ENCODE measurements at places on chromosomes 1 and 21.

DNA sequence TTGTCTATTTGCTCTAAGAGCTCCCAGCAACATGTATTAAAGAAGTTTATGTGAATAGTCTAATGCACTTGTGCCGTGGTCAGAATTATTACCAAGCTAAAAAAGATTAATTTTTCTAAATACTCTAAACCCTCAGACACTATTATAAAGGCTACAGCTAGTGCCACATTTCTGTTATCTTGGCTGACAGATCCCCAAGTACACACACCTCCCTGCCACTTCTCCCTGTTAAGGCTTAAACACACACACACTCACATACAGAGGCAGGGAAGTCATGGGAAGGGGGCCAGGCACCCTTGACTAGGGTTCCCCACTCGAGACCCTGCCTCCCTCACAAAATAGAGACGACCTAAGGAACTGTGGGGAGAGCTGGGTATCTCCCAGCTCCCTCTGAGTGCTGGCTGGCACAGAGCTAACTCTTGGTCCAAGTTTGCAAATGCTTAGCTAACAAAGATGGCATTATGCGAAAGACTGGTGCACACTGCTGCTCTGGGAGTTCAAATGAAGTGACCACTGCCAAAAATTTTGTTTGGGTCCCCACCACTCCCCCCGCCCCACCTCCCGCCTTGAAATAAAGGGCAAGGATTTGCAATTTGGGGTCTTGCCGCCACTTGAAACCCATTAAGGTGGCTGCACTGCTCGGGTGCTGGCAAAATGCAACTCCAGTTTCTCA is 9.8 kb downstream of the SSBP3 start:
- no peak for DNase-seq

GRCh38 chr1:92695104-92695503 is 89.8 kb downstream of the EVI5 start:
- no peak for DNase-seq

DNA sequence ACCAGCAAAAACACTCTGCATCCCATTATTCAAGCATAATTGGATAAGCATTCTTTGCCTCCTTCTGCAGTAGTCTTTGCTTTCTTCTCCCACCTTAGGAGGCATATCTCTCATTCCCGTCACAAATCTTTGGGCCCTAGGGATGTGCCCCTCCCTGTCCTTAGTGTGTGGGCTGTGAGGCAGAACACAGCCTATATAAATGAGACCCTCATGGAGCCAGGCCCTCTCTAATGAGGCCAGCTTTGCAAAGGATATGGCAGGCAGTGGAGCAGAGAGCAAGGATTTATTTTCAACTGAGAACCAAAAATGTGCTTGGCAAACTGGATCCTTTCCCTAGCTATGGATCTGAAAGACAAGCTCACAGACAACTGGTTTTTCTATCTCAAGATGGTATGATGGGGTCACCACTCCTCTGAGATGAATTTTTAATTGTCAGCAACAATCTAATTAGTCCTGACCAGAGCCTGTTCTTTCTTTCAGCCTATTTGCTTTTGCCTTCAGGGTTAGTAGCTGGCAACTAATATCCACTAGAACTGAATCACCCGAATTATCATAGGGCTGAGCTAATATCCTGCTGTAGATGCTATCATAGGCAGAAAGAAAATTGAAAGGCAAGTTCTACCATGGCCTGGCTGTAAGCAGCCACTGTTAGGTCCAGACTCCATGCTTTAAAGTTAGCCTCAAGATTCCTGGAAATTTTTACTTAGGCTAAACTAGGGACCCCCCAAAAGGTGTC is 134.2 kb downstream of the SYT2 start:
- no peak for DNase-seq

DNA sequence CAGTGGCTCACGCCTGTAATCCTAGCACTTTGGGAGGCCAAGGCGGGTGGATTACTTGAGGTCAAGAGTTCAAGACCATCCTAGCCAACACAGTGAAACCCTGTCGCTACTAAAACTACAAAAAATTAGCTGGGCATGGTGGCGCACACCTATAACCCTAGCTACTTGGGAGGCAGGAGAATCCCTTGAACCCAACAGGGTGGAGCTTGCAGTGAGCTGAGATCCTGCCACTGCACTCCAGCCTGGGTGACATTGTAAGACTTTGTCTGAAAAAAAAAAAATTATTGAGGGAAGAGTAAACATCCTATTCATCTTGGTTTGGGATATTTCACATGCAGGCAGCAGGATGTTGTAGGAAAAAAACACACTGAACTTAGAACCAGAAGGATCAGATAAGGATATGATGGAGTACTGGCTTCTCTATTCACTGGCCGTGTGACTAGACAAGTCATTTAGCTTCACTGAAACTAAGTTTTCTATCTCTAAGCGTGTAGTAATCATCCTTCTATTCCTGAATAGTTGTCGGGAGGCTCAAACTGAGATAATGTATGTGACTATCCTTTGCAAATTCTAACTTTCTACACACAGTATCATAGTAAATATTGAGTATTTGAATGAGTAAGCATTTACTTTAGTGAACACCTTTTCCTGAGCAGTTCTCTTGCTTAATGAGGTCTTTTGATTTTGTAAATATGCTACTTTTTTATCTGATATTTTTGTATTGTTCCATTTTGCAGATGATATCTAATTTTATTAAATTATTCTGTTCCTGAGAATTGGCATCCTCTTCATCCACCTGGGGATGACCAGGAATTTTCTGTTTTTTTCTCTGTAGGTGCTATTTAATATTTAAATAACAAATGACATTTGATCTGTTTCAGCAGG is 18.2 kb downstream of the CAP1 start:
- DNase-seq = no peak

DNA sequence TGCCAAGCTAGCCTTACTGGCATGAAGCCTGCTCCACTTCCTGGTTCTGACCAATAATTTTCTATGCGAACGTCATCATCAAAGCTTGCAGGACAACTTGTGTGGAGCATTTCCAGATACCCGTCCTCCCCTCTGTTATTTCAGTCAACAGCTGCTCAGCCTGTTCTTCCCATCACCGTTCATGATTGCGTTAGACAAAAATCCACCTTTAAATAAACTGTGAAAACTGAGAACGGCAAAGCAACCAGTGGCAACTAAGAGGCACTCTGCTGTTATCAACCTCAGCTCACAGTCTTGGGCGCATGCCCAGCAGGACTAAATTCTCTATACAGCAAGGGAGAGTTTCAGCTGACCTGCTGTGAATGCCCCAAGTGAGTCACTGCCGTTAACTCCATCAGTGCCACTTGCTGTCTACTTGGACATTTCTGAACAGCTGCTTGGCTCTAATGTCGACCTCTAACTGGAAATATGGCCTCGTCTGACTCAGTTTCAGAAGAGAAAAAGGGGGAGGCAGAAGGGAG is 207.4 kb upstream of the RUNX1 start:
- no peak for DNase-seq

DNA sequence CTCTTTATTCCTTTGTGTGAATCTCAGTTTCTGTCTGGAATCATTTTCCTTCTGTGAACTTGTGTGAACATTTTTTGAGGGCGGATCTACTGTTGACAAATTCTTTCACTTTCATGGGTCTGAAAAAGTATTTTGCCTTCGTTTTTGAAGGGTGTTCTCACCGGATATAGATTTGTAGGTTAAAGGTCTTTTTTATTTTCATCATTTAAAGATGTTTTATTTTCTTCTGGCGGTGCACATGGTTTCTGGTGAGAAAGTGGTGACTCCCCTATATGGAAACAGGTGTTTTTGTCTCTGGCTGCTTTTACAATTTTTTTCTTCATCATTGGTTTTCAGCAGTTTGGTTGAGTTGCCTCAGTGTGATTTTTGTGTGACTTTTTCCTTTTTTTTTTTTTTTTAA is 94.9 kb downstream of the DYRK1A start:
- no peak for DNase-seq

DNA sequence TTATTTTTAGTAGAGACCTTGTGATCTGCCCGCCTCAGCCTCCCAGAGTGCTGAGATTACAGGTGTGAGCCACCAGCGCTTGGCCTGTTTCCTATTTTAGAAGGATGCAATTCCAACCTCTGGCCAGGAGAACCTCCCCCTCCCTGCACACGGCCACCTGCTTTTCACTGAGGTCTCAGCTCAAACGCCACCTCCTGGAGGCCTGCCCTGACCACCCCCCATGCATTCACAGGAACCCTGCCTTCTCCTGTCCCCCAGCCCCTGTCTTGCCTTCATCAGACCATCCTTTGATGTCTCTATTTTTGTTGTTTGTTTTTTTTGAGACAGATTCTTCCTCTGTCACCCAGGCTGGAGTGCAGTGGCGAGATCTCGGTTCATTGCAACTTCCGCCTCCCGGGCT is 2.3 kb downstream of the SRM start:
- no peak for DNase-seq

GRCh38 chr1:12078575-12078937 is 15.5 kb downstream of the TNFRSF8 start:
- DNase-seq = no peak

GRCh38 chr1:156464825-156465452 is 35.6 kb downstream of the MEF2D start:
- DNase-seq = no peak

GRCh38 chr1:36300526-36300925 is 5.6 kb upstream of the SH3D21 start:
- DNase-seq = no peak

- no peak for DNase-seq
Observed at GRCh38 chr1:19313636-19313959, 1.5 kb downstream of the SLC66A1 start.

DNA sequence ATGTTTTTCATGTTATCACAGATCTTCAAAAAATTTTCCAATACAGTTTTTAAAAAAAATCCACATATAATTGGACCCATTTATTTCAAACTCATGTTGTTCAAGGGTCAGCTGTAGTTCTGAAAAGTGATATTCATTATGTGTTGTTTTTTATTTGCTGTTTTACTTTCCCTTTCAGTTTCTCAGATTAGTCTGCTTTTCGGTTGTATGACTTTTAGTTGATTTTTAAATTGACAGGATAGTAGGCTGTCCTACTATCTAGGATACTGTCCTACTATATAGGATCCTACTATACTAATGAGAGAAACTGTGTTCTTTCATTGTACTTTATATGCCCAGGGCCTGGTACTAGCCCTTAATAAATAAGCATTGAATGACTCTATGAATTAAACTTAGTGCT is 33.6 kb upstream of the GPR52 start:
- no peak for DNase-seq

Data from CD4-positive, alpha-beta T cell treated with Interleukin-6 for 4 hours (primary cell).